ENCODE measurements at places on chromosomes 16 and 17.

DNA sequence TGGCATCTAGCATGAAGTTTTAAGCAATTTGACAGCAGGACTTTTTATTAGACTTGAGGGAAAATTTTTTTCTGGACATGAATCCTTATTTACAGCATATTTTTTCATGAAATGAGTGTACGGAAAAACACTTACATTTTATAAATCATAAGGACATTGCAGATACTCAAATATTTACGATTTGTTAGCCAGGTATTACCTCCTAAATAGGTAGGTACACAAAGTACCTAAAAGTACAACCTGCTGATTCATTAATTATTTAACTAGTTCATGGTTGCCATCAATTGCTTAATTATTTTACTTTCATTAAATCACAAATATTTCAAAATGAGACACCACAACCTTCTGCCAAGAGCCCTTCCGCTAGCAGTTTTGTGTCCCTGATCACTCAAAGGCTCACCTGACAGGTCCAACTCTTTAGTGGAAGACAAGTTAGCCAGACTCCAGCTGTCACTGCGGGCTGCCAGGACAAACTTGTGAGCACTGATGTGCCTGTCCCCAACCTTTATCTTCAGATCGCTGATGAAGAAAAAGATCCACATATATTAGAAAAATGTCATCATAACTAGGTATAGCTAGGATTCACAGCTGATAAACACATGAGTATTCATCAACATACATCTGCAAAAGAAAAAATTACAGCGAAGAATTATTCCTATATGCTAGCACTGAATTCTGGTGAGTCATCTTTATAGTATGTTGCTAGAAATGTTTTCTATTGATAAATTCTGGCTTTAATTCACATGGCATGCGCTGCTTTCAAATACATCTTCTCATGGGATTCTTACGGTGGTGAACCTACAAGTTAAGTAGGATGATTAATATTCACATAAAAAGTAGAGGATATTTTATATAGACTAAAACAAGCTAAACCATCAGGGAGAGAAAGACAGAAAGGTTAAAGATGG is 28.2 kb downstream of the ANKFY1 start:
- DNase-seq = peak; percentile 43

GRCh38 chr16:74071996-74072535 is 224.5 kb upstream of the PSMD7 start:
- DNase-seq = no peak

DNA sequence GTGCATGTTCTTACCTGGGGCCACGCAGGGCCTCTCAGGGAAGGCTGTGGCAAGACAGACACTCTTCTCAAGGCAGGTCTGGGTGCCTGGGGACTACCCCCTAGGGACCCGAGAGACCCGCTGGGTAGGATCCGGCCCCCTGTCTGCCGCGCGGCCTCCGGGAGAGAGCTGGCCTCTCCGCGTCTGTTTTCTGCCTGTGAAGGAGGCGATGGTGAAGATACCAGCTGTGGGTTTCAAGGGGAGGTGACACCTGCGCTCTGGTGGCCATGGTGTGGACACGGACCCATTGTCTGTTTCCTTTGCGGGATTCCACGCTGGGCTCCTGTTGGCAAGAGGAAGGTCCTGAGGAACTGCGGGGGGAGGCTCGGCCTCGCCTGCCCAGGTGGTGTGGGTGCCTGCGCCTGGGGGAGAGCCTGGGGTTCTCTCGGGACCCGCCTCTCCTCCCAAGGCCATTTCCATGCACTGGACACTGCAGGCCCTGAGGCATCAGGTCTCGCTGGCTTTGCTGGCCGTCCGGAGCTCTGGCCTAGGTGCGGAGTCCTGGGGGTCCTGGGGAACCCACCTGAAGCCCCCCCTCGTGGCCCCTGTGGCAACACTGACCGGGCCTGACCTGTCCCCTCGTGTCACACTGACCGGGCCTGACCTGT is 12.2 kb upstream of the METRNL start:
- no peak for DNase-seq

- no peak for DNase-seq
Observed at GRCh38 chr16:57855188-57855587, 52.9 kb upstream of the KIFC3 start.

- DNase-seq = no peak
Observed at GRCh38 chr16:3121851-3122467, 9.6 kb downstream of the ZNF205 start.

GRCh38 chr16:86384263-86384649 is 126.1 kb upstream of the FOXF1 start:
- no peak for DNase-seq

- DNase-seq = peak; percentile 76
Observed at GRCh38 chr16:85821390-85822135, 22.1 kb downstream of the COX4I1 start.

DNA sequence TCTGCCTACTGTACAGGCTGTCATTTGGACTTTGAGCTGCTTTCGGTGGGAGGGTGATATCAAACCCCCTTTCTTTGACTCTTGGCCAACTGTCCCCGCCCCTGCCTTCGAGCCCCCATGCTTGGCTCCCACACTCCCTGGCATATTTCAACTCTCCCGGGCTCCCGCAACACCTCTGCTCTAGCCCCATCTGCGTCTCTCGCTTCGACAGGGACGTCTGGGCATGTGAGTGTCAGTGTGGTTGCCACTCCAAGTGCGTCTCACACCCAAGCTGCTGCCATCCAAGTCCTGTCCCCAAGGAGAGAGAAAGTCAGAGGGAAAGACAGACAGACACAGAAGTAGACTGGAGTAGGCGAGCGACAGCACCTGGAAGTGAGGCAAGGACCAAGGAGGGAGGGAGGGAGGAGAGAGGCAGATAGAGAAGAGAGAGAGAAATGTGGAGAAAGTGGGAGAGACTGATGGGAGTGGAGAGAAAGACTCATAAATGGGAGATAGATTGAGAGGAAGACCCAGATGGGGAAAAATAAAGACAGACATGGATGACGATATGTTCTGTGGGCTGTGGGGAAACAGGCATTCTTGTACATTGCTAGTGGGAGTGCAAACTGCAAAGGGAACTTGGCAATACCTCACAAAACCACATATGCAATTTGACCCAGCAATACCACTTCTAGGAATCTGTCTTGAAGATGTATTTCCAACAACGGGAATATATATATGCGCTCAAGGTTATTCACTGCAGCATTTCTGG is 11.8 kb downstream of the STARD3 start:
- peak; percentile 76 for DNase-seq

DNA sequence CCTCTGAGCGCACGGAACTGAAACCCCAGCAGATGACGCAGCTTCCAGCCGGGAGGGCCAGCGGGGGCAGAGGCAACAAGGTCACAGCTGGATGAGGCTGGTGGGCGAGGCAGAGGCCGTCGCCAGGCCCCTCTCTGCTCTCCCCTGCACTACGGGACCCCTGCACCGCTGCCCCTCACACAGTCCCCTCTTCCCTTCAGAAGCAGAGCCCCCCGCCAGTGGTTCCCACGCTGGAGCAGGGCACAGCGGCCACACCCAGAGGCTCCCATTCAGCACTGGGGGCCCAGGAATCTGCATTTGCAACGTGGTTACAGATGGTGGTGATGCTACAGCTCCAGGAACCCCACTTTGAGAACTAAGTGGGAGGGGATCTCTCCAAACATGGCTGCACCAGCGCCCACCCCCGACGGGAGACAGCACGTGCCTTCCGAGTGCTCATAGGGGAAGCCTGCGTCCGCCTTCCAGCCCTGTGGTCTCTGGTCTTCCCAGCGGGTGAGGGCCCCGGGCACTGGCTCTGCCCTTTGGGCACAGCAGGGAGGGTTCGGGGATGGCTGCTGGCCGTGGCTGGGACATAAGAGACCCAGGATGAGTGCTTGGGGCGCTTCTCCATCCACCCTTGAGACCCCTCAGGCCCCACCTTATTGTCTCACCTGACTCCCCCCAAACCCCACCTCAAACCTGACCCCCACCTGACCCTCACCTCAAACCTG is 4.7 kb upstream of the RAB40B start:
- no peak for DNase-seq

DNA sequence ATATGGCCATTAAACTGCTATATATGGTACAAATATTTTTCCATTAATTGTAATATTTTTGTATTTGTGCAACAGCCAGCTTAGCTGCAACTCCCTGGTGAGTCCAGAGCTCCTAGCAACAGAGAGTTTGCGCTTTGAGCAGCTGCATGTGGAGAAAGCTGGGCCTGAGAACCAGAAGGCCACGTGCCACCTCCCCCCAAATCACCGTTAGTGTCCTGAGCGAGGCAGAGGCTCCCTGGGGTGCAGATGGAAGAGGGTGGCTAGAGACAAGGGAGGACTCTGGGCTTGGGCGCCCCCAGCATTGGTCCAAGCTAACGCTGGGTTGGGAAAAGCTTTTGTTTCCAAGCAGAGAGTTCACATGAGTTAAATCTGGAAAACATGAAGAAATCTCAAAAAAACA is 41.6 kb downstream of the HSBP1 start:
- DNase-seq = no peak

DNA sequence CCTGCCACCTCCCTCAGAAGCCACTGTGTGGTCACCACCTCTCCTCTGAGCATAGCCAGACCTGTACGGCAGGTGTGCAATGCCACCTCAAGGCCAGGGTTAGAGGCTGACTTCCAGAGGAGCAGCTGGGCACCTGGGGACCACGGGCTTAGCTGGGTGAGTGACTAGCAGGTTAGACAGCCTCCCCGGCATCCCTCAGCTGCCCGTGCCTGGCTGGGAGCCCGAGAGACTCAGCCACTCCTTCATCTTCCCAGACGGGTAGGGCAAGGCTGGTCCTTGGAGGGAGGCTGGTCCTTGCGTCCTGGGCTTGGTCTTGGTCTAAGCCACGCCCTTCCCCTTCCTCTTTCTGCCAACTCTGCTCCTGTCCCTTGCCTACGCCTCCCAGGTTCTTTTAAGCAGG is 7.8 kb downstream of the CRHR1 start:
- DNase-seq = no peak

DNA sequence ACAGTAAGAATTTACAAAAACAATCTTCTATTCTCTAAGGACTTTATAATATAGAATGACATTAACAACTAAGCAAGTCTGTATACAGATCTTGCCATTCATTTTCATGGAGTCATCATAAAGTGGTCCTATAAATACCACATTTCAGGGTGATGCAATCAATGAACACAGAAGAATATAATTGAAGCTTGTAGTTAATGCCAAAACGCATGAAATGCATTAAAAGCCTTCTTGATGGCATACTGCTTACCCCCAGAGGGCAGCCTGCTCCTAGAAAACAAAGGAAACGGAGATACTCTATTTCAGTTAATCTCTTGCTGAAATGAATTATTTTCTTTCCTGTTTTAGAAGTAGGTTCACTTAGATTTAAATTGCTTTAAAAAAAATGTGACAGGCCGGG is 45.2 kb upstream of the STAC2 start:
- DNase-seq = peak; percentile 81

- peak; percentile 41 for DNase-seq
Observed at GRCh38 chr17:76909971-76910760, 42.0 kb downstream of the MGAT5B start.

GRCh38 chr17:80030730-80031410 is 4.8 kb downstream of the TBC1D16 start:
- no peak for DNase-seq

GRCh38 chr16:87550495-87550961 is 51.8 kb upstream of the JPH3 start:
- no peak for DNase-seq

GRCh38 chr17:72646176-72646575 is 446.3 kb downstream of the SLC39A11 start:
- DNase-seq = peak; percentile 16

- no peak for DNase-seq
Observed at GRCh38 chr16:52537516-52537915, 9.4 kb downstream of the TOX3 start.

- DNase-seq = no peak
Observed at GRCh38 chr17:74547736-74548135, 1.8 kb upstream of the CD300C start.

- DNase-seq = no peak
Observed at GRCh38 chr16:72838951-72839350, 209.0 kb downstream of the ZFHX3 start.

- DNase-seq = no peak
Observed at GRCh38 chr17:8133399-8133798, 9.5 kb upstream of the HES7 start.

DNA sequence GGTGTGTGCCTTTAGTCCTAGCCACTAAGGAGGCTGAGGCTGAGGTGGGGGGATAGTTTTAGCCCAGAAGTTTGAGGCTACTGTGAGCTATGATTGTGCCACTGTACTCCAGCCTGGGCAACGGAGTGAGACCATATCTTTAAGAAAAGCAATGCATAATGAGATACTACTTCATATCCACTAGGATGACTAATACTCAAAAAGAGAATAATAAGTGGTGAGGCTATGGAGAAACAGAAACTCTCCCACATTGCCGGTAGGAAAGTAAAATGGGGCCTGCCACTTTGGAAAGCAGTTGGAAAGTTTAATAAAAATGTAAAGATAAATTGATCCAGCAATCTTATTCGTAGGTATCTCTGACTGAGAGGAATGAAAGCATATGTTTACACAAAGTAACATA is 4.6 kb upstream of the NPIPB2 start:
- DNase-seq = no peak

- DNase-seq = no peak
Observed at GRCh38 chr17:75084039-75084660, 3.6 kb upstream of the SLC16A5 start.

GRCh38 chr16:62539657-62540056 is 503.4 kb upstream of the CDH8 start:
- no peak for DNase-seq

DNA sequence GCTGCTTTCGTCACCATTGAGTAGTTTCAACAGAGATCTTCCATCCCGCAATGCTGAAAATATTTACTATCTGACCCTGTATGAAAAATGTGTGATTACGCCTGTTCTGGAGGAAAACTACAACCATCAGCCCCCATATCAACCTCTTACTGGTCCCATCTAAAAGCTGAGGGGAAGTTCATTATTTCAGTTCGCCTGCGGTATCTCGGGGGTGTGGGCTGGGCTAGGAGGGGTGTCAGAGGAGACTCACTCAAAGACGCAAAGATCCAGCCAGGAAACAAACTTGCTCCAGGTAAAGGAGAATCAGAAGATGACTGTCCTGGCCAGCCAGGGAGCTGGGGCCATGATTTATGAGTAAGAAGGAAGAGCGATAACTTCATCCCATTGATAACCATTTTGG is 13.7 kb downstream of the CACNG1 start:
- no peak for DNase-seq

DNA sequence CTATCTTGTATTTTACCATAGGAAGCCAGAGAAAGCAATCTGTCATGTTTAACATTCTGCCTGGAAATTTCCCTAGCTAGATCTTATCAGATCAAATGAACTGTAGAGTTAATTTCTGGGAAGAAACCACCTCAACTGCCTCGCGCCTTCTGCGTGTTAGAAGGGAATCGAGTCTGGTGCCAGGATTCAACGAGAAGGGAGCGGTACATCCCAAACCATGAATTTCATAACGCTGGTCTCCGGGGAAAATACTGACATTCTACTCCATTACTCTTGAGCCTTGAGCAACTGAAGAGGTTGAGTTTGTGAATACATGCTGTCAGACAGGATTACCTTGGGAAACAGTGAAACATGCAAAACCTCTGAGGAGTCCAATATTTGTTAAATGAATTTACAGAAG is 35.2 kb downstream of the MPHOSPH6 start:
- no peak for DNase-seq

DNA sequence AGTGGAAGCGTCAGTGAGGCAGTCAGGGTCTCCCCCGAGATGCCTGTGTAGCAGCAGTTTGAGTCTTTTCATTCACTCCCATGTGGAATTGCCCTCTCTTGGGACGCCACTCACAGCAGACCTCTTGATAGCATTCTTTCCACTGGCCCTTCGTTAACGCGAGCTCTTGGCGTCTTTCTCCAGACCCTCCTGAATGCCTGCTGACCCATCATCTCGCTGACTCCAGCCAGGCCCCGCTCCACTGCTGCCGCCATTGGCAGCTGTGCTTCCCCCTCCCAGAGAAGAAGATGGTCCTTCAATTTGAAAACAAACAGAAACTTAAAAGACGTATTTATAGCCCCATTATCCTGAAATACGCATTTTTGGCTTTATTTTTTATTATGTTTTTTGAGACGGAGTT is 63.1 kb downstream of the SEC14L1 start:
- no peak for DNase-seq
